ENCODE measurements at places on chromosomes 13 and 19. TPM values are rescaled to one million over a fixed set of nuclear protein-coding genes. Genes with fewer than 3 reads are reported as not detected.

- no peak for DNase-seq
Observed at GRCh38 chr13:51380269-51380668, 40.8 kb downstream of the SERPINE3 start.

- no peak for DNase-seq
Observed at GRCh38 chr19:18220632-18221275, 5.5 kb downstream of the PDE4C start.

GRCh38 chr13:32737111-32737571 lies 150.9 kb downstream of the PDS5B start:
- no peak for DNase-seq

- no peak for DNase-seq
Observed at GRCh38 chr19:1856698-1857603, 6.4 kb downstream of the KLF16 start.

DNA sequence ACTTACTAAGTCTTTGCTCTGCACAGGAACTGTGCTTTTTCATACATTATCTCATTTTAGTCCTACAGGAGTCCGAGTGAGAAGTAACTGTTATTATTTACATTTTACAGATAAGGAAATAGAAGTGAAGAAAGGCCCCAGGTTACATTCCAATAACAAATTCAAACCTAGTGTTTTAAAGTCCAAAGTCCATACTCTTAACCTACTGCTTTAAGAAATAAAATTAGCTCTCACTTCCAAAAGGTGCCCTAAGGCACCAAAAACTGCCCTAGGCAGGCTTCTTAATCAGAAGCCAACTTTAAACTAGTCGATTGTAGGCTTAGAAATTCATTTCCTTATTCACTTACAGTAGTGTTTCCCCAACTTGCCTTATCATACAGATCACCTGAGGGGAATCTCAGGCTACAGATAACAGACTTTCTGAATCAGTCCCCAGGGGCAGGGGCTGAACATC lies 555.9 kb downstream of the DIAPH3 start:
- no peak for DNase-seq

- no peak for DNase-seq
Observed at GRCh38 chr19:6983448-6983847, 37.8 kb downstream of the MBD3L2B start.

- no peak for DNase-seq
Observed at GRCh38 chr13:77860507-77860981, 58.1 kb downstream of the EDNRB start.

DNA sequence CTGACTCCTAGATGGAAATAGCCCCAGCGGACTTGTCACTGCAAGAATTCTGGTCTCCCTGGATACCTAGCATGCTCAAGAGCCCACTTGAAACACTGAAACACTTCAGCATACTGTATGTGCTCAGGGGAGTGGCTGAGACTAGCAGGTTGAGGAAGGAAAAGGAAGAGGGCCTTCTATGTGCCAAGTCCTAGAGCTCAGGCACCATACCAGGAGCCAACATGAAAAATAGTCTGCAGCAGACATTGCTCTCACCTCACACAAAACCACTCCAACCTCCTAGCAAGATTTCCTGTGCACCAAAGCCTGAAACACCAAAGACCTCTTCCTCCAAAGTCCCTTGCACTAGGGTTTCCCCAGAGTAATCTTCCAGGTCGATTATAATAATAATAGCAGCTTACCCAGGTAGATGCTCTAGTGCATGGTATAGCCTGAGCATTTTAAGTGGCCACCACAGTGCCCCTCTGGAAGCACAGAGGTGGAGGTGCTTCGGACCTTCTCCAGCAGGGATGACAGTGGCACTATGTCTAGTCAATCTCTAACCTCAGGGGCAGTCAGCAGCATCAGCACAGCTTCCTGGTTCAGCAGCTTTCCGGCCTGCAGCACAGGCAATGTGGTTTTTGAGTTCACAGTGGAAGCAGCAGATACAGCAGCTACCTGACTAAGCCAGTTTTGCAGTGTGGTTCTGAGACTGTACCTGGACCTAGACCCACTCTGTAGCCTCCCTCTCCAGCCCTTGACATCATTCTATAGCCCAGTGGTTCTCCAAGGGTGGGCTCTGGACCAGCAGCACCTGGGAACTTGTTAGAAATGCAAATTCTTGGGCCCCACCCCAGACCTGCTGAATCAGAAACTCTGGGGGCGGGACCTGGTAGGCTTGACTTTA lies 45.6 kb upstream of the UBE2L5 start:
- no peak for DNase-seq

- no peak for DNase-seq
Observed at GRCh38 chr19:48400018-48400742, 6.7 kb downstream of the GRIN2D start.

DNA sequence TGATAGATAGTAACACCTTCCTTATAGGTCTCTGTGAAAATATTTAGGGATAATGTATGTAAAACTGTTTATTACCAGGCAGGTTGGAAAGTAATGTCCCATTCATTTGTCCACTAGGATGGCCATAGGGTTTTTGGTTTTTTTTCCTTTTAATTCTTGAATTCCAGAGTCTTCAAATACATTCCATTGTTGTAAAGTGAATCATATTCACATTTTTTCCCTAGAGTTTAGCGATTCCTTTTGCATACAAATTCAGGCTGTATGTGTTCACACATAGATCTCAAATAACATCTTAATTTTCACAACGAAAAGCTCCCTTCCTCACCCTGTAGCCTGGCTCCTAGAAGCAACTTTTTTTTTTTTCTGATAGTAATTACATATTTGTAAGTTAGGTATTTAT lies 1.8 kb upstream of the ZNF557 start:
- DNase-seq: no peak

DNA sequence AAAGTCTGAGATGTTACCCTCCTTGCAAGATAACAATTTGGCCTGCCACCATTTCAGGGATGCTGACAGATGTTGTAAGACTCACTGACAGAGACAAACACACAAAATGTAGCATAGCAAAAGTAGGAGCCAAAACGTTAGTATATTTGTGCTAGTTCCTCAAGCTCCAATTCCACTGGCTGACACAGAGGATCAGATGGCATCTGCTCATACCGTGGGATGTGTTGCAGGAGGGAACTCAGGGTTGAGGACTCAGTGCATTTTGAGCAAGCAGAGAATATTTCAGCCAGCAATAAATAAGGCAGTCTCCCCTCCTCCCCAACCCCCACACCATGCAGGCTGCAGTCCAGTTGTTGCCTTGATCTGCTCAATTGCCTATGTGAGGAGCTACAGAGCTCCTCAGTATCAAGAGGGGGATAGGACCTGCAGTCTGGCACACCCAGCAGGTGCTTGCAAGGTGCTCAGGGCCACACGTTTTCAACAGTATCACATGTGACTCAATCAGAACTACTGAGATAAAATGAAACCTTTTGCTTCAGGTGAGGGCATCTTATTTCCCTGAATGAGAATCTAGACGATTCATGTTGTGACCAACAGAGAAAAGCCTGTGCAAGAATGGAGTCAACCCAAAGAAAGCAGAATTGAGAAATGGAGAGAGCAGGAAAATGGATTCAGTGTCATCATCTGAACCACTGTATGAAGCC lies 23.6 kb upstream of the LRCH1 start:
- DNase-seq: no peak

- peak; percentile 65 for DNase-seq
Observed at GRCh38 chr13:40770934-40771618, at the start of gene MRPS31. MRPS31 (minus strand) TSS chr13:40771190; CDS start chr13:40771136, 54 bp downstream.

GRCh38 chr19:23285948-23286347 lies 35.8 kb upstream of the ZNF724 start:
- no peak for DNase-seq

DNA sequence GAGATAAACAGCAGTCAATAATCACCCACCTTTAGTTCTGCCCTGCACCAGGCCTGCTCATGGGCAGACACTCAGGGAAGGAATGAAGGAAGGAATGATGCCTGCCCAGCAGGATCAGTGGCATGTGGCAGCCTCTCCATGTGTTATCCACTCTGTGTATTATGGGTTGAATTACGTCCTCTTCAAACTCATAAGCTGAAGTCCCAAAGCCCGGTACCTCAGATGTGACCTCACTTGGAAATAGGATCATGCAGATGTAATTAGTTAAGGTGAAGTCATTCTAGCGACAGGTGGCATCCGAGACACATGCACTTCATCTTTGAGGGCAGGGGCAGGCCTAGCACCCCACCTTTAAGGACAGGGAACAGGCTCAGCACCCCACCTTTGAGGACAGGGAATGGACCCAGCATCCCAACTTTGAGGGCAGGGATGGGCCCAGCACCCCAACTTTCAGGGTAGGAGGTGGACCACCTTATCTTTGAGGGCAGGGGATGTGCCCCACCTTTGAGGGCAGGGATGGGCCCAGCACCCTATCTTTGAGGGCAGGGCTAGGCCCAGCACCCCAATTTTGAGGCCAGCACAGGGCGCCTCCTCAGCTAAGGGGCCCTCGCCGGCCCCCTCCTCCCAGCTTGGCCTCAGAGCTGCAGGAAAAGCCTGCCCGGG lies 127.6 kb downstream of the URI1 start:
- DNase-seq: no peak

GRCh38 chr13:33138441-33138840 lies 122.2 kb downstream of the KL start:
- no peak for DNase-seq

DNA sequence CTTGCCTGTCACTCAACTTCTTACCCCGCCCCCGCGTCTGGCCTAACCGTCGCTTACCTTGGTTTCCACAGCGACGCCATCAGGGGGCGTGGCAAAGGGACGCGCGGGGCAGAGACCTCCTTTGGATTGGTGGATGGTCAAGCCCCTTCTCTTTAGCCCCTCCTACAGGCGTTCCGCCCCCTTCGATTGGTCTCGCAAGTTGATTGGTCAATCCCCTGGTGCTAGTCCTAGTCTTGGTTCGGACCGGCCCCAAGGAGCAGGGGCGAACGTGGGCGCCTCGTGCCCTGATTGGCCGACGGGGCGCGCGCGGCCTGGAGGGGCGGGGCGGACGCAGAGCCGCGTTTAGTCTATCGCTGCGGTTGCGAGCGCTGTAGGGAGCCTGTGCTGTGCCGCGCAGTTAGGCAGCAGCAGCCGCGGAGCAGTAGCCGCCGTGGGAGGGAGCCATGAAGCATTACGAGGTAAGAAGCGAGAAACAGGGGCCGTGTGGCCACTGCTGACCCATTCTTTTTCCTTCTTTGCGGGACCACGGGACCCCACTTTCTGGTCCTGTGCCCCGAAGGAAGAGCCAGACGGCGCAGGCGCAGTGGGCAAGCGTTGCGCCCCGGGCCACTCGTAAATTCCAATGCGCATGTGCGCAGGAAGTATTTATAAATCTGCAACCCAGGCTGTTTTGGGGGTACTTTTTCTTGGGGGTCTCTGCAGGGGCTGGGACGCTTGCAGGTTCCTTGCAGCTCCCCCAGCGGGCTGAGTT lies at the start of gene TECR:
Gene TECR (plus strand): TSS at position 341 of the 751 bp plus-strand sequence. CDS start 103 bp downstream, at position 444.
- peak; percentile 98 for DNase-seq

DNA sequence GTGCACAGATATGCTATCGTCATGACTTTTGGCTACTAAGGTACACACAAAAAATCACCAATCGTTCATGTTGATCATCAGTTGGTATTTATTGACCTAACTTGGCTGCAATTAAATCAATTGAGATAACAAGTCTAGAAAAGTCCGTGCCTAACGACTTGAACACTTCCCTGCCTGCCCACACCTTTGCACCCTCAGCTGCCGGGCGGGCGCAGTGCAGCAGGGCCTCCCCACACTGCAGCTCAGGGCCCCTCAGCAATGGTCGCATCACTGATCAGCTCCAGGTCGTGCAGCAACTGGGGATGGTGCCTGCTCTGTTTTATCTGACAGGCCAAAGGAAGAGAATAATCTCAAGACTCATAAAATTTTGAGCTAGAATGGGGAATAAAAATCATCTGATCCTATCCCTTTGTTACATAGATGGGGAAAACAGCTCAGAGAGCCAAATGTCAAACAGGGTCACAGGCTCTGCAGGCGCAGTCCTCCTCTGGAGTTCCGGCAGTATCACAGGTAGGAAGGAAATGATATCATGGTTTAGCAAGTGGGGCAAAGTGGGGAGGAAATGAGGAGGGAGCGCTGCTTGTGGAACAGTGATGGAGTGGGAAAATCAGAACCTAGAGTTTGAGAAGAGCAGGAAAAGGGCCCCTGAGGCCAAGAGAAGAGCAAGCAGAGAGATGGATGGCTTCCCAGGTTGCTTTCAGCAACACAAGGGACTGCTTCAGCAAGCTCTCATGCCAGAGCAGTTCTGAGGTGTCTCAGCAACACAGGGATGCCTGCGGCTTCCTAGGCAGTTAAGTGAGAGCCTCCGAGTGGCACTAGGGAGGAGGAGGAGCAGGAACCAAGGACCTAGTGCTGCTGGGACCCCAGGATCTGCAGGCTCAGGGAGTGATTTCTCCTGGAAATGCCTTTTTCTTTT lies 57.5 kb downstream of the SLC7A1 start:
- DNase-seq: no peak

- DNase-seq: no peak
Observed at GRCh38 chr19:50268041-50268440, 61.1 kb downstream of the KCNC3 start.

DNA sequence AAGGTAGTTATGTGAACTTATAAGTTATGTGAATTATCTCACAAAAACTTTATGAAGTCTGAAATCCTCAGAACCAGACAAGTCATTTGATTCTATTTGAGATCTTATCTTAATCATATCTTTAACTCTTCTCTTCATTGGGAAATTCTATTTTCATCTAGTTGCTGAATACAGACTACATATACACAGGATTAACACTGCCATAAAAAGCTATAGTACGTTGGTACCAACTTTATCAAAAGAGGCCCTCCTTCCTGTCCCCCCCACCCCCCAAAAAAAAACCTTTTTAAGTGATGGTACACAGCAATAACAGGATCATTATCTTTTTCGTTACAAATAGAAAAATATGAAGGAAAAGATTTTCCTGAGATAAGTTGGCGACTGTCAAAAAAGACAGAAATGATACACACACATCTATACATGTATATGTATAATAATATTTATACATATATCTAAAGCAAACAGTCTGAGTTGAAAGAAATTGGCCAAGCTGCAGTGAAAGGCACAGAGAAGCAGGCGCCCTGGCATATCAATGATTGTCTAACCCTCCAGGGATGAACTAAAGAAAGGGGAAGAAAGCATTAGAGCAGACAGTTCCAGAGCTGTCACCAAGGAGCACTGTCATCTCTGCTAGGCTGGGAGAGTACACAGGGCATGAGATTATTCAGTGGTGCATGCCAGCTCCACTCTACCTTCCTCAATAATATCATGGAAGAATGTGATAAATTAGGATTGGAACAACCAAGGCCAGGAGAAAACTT lies 116.7 kb downstream of the KLF12 start:
- DNase-seq: no peak

Gene XAB2
- 53.5 TPM for total RNA-seq

Gene PLPPR3
- 2.9 TPM for total RNA-seq

Gene KCNN1
- total RNA-seq: 4.7 TPM

Gene KIR2DL4
- not detected for total RNA-seq

Gene C19orf25
- total RNA-seq: 40.0 TPM

Gene ZNF616
- total RNA-seq: 12.9 TPM

Gene NEK5
- total RNA-seq: 0.82 TPM

Gene CEACAM16
- total RNA-seq: not detected

Gene CYP2F1
- total RNA-seq: not detected

Data from kidney epithelial cell (primary cell).